ENCODE measurements at places on chromosomes 16 and 17.

DNA sequence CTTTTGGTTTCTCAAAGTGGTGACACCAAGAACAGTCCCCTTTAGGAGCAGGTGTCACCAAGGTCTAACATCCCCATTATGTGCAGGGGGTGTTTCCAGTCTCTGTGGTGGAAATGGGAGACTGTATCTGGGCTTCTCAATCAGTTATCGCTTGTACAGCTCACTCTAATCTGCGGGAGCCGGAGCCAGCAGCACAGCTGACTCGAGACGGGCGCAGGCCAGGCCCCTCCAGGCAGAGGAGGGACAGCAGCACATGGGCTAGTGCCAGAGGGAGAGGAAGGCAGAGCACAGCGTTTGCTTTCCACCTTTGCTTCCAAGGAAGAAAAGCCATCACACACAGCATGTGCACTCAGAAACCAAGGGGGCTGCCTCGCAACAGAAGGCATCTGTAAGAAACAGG is 91.2 kb upstream of the CREBBP start:
- DNase-seq, result no peak

GRCh38 chr17:42798383-42799380 is at the start of the genes CNTD1 and COA3:
Gene CNTD1, plus strand, starts transcription at chr17:42798861. Its CDS starts 207 bp downstream, at chr17:42799068.
Gene COA3, minus strand, starts transcription at chr17:42798704. Its CDS starts 23 bp downstream, at chr17:42798681.
- DNase-seq, result peak; percentile 71

DNA sequence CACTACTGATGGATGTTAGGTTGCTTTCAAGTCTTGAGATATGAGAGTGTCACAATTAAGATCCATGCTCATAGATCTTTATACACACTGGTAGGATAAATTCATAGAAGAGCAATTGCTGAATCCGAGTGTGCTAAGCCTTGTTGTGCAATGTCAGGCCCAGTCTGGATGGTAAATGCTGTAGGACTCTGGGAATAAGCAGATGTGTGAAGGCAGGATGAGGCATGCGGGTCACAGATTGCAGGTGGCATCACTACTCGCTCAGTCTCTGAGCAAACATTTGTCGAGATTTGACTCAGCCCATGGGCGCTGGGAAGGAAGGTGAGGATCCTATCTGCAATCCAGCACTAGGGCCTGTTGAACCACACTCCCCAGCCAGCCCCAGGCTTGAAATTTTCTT is 40.7 kb downstream of the TMEM186 start:
- no peak for DNase-seq

GRCh38 chr16:60041671-60042070 is 1307.6 kb upstream of the GOT2 start:
- no peak for DNase-seq

GRCh38 chr17:39224778-39225307 is 902 bp downstream of the STAC2 start:
- DNase-seq, result no peak

- no peak for DNase-seq
Observed at GRCh38 chr16:18829251-18829650, 27.9 kb upstream of the ARL6IP1 start.

DNA sequence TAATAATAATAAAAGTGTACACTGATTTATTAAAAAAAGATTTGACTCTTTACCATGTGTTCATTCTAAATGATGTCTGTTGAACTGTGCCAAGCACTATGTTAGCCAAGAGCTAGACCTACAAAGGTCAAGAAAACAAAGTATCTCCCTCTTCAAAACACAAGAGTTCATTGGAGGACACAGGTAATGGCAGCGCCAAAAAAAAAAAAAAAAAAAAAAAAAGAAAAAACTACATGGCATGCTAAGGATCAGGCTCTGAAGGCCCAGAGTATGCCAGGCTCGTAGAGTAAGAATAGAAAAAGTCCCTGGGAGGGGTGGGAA is 35.2 kb downstream of the CYTH1 start:
- DNase-seq, result no peak

DNA sequence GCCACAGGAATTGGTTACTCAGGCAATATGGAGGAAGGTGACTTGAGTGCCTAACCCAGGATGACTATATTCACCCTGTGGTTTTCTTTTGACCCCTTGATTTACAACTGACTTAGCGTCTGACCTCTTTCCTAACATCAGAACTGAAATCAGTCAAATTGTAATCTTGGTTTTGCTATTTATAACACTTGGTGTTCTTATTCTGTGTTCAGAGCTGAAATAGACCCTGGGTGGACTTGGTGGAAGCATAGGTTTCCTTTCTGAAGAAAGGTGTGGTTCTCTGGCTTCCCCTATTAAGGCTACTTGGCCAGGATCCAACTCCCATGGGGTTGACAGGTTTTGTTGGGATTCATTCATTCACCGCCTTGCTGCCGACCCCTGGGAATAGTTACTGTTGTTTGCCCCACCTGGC is 80.8 kb downstream of the CLEC16A start:
- no peak for DNase-seq

DNA sequence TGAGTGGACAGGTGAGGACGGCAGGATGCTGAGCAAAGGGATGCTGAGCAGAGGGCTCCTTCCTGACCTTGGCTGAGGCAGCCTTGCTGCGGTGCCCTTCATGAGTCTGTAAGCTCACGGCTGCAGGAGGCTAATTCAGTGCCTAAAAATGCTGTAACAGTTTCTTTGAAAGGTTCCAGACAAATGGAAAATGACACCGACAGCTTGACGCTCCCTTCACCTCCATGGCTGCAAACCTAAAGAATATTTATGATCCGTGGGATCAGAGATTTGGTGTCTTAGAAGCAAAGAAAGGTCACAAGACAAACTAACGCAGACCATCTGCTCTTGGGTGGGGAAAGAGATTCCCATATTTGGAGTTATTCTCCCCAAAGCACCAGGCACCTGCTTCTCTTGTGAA is 28.0 kb downstream of the TOM1L2 start:
- DNase-seq, result no peak

GRCh38 chr16:66326991-66327513 is 39.4 kb upstream of the CDH5 start:
- DNase-seq, result no peak

GRCh38 chr17:76734080-76734840 is 2.9 kb downstream of the SRSF2 start:
- DNase-seq, result no peak

GRCh38 chr17:38867968-38868816 is 1.7 kb upstream of the LASP1 start:
- DNase-seq, result no peak

All from NCI-H1048 (cell line).